ENCODE measurements at places on chromosomes 12 and 14.
A peak's percentile ranks its signal among the peaks of the same experiment; 100 is the strongest.

DNA sequence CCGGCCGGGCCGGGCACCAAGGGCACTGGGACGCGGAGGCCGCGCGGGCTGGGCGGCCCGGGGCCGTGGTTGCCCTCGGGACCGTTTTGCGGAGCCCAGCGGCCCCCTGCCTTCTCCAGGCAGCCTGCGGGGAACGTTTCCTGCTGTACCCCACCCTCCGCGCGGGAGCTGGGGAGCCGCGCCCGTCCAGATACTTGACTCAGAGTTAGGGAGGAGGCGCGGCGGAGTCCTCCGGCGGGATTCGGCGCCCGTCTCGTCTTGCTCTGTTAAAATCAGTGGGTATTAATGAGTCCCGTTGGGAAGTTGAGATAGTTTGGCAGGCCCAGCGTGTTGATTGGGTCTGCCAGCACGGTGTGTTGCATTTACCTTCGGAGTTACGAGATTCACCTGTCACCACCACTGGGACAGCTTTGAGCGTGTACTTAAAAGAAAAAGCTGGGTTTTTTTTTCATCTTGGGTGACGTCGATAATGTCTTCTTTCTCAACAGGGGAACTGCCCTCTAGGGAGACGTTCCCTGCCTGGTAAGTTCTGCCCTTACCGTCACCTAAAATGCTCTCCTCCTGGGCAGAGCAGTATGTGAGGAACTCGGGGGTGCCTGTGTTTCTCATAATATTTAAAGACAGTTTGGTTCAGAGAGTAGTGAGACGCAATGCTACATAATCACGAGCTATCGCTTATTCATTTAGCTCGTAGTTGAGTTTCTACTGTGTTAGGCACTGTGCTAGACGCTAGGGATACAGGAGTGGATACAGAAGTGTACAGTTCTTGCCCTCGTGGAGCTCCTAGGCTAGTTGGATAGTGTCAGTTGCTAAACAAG lies 596 bp downstream of the DLST start:
- peak; percentile 41 for DNase-seq

GRCh38 chr12:54723379-54724256 lies 75.5 kb upstream of the DCD start:
- DNase-seq = peak; percentile 14

- no peak for DNase-seq
These were observed 9.2 kb downstream of the ZNF219 start for GRCh38 chr14:21089271-21089670.

- peak; percentile 79 for DNase-seq
These were observed 57.3 kb downstream of the NTN4 start for GRCh38 chr12:95733141-95733825.

DNA sequence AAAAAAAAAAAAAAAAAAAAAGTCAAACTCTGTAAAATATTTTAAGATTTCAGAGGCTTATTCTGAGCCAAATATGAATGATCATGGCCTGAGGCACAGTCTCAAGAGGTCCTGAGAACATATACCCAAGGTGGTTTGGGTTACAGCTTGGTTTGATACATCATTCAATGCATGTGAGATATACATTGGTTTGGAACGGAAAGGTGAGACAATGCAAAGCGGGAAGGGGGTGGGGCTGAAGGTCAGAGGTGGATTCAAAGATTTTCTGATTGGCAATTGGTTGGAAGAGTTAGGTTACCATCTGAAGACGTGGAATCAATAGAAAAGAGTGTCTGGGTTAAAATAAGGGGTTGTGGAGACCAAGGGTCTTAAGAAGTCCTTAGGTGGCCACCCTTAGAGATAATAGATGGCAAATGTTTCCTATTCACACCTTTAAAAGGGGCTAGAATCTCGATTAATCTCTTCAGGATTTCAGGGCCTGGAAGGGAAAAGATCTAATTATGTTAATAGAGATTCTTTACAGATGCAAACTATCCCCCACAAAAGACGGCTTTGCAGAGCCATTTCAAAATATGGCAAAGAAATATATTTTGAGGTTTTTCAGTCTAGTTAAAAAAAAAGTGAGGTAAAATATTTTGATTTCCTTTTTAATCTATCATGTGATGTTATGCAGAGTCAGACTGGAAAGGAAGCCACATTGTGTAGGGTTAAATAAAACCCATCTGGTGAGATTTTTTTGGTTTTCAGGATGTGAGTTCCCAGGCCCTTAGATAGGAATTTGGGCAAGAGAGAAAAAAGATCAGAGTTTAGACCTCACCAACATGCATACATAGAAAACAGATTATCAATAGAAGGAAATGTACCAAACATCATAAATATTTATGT lies 173.8 kb upstream of the CNOT2 start:
- DNase-seq = peak; percentile 28

- no peak for DNase-seq
These were observed 18.4 kb upstream of the KRT78 start for GRCh38 chr12:52867152-52867551.

DNA sequence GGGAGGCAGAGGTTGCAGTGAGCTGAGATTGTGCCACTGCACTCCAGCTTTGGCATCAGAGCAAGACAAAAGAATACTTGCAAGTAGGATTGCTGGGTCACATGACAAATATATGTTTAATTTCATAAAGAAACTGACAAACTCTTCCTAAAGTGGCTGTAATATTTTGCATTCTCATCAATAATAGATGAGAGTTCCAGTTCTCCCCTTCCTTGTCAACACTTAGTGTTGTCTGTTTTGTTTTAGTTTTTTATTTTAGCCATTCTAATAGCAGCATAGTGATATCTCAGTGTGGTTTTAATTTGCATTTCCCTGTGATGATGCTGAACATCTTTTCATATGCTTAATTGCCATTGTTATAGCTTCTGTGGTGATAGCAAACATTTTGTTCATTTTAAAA lies 31.2 kb downstream of the SLC39A9 start:
- DNase-seq = no peak

DNA sequence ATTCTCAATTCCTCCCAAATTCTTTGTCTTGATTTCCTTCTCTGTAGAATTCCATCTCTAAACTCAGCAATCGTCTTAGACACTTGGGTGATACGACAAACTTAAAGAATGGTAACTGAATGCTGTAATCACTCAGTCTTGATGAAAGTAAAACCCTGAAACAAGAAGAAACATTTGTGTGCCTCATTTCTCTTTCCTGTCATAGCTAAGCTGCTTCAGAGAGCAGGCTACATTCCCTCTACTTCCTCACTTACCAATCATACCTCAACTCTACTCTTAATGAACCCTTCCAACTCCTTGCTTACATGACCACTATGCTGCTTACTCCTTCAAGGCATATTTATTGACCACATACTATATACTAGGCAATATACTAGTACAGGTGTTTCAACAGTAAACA lies 8.3 kb downstream of the MAP4K5 start:
- no peak for DNase-seq

DNA sequence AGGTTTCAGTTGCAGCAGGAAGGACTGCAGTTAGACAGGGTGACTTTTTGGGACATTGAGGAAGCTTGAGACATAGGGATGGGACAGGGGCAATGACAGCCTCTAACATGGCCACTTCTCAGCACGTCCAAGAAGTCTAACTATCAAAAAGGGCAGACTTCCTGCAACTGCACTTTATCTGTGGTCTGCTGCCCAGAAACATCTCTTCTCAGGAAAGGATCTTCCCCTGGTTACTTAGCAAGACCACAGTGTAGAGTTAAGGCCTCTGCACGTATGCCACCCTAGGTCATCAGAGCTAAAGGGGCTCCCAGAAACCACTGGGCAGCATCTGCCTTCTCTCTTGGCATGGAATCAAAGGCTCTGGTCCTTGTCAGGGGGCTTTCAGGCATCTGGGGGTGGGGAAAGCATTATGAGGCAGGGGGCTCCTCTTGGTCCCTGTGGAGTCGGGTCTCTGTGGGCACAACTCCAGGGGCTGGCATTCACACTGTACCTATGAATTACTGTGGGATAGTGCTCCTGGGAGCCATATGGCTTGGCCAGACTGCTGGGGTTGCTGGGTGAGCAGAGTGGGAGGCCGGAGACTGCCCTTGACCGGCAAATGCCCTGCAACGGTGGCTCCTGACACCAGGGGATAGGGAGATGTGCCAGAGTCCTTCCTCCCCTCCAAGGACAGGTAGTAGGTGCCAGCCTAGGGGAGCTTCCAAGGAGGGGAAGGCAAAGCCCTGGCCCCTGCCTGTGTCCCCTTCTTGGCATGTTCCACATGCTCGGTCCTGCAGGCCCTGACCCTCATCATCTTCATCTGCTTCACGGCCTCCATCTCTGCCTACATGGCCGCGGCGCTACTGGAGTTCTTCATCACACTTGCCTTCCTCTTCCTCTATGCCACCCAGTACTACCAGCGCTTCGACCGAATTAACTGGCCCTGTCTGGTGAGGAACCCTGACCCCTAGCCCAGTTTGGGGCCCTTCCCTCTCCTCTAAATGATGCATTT lies 1.0 kb downstream of the CMTM5 start:
- no peak for DNase-seq

- DNase-seq = no peak
These were observed 367.3 kb downstream of the ALG10 start for GRCh38 chr12:34389378-34390170.

DNA sequence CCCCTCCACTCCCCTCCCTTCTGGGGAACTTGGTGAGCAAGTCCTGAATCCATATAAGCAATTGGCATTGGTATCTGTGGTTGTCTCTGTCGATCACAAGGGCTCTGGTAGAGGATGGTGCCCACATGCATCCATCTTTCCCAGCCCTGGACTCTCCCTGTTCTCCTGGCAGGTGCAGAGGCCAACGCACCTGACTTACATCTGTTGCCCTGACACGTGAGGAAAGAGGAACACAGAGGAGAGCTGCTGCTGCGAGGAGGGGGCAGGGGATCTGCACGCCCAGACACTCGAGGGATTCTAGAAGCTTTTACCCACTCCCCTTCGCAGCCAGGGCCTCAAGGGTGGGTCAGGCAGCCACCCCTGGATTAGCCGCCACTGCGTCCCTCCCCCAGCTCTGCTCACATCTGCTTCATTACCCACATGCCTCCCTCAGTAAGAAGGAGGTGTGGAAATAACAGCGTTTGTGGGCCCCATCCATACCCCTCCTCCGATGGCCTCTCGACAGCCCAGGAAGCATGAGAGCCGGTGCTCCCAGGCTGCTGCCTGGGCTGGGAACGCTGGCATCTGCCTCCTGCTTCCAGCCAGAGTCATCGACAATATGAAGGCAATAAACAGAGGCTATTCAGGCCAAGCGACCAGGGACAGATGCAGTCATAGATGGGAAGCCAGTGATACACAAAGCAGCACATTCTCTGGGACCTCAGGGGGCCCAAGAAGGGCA lies 56.5 kb downstream of the KDM2B start:
- no peak for DNase-seq

GRCh38 chr12:132533584-132533958 lies 43.6 kb downstream of the FBRSL1 start:
- no peak for DNase-seq
